Tibial artery (tissue), 4 donors: ENCODE measurements at places on chromosomes 1 and 21.

- no peak for DNase-seq
These were observed 265.8 kb downstream of the CAMTA1 start for GRCh38 chr1:7050751-7051665.

DNA sequence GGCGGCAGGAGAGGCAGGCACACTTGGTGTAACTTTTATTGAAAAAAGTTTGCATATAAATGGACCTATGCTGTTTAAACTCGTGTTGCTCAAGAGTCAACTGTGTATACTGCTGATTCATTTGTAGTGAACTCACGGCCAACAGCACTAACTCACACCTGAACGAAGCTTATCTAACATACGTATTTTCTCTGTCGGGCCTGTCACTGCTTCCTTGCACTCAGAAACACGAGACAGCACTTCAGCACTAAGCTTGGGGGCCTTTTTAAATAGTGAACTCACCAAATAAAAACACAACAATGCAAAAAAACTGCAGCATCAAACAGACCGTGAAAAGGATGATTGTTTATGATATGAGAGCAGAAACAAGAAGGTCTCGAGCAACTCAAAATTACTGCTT, 58.9 kb upstream of the NEK2 start:
- DNase-seq = no peak

DNA sequence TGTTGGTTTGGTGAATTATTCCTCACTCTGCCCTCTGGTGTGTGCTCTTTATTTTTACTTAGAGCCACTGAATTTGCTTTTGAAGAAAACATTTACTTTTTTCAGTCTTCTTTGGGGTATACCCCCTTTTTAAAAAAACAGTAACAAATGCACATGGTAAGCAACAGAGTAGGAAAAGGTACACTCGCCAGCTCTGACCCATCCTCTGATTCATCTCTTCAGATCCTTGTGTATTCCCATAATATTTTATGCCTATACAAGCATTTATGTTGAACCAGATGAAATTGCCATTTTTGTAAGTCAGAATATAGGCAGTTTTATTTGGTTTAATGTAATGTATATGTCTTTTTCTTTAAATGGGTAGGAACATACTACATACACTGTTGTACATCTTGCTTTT, 28.3 kb downstream of the TTC3 start:
- no peak for DNase-seq

DNA sequence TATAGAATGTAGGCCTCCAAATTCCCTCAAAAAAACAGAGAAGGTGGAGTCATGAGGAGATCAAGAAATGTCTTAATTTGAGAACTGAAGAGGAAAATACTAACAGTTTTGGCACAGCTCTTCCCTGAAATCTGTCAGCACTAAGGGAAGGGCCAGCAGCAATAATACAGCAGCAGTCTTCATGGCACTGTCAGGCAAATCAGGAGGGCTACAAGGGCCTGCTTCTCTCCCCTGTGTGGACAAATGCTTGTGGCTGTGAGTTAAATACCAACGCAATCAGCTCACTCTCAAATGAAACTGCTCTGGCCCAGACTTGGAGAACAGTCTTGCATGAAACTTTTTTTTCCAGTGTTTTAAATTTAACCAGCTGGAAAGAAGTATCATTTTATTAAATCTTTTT, 20.5 kb upstream of the CNN3 start:
- no peak for DNase-seq

DNA sequence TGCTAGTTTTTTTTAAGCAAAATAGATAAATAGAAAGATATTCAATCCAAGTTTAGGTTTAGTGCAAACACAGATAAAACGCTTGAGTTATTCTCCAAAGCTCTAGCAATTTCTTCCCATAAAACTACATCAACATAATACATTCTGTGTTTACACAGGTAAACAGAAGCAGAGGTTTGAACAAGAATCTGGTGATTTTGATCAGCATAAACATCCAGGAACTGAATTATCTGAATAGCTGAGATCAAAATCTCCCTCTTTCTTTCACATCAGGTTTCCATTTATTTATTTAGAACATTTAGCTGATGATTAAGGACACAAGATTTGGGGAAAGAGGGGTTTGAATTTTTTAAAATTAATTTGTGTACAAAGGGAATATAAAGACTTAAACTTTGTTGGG, 1564.6 kb downstream of the MRPL39 start:
- no peak for DNase-seq

- no peak for DNase-seq
These were observed 27.5 kb upstream of the TCEA3 start for GRCh38 chr1:23452011-23452411.

DNA sequence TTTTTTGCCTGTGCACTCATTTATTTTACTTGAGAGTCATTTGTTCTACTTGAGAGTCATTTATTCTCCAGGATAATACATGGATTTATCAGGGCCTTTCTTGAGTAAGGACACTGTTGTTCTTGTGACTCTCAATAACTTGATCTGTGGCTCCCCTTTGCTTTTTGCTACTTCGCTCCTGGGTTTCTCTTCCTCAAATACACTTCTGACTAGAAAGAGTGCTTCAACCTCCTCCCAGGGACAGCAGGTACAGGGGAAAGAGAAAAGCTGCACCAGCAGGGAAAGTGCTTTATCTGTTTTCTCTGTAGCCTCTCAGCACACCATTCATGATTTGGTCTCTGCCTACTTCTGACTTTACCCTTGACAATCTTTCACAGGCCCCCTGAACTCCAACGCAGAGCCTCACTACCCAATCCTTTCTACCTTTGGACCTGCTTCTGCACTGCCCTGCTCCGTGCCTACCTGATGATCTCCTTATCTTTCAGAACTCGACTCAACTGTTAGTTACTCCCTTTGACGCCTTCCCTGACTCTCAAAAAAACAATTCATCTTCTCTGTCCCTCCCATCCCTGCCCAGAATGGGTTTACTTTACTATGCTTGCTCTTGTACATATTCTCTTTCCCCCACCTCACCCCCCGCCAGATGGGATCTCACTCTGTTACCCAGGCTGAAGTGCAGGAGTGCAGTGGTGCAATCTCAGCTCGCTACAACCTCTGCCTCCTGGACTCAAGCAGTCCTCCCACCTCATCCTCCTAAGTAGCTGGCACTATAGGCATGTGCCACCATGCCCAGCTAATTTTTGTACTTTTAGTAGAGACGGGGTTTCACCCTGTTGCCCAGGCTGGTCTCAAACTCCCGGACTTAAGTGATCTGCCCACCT, 15.6 kb upstream of the PIGM start:
- no peak for DNase-seq

- no peak for DNase-seq
These were observed 13.6 kb downstream of the OXCT2 start for GRCh38 chr1:39757501-39757900.

DNA sequence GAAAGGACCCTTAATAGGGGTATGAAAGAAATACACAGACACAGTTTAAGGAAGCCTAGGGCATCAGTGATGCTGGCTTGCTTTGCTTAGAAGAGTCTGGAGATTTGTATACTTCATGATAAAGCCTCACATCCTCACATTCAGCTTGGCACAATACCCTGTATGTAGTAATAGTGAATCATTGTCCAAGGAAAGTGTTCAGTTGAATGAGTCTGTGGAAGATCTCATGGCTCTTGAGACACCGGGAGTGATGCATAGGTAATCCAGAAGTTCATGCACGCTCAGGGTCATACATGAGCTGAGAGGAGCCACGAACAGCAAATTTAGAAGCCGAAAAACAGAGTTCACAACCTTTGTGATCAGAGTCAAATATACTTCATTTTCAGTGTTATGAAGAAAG, 537.2 kb upstream of the TMPRSS15 start:
- DNase-seq = no peak
